ENCODE measurements at places on chromosomes 5 and 9.

GRCh38 chr5:157540707-157541446 is 34.7 kb downstream of the ADAM19 start:
- DNase-seq: peak; percentile 62

GRCh38 chr9:68732405-68733020 is 27.5 kb downstream of the PIP5K1B start:
- no peak for DNase-seq

- DNase-seq: peak; percentile 54
These were observed 19.7 kb downstream of the CAMSAP1 start for GRCh38 chr9:135887585-135888050.

DNA sequence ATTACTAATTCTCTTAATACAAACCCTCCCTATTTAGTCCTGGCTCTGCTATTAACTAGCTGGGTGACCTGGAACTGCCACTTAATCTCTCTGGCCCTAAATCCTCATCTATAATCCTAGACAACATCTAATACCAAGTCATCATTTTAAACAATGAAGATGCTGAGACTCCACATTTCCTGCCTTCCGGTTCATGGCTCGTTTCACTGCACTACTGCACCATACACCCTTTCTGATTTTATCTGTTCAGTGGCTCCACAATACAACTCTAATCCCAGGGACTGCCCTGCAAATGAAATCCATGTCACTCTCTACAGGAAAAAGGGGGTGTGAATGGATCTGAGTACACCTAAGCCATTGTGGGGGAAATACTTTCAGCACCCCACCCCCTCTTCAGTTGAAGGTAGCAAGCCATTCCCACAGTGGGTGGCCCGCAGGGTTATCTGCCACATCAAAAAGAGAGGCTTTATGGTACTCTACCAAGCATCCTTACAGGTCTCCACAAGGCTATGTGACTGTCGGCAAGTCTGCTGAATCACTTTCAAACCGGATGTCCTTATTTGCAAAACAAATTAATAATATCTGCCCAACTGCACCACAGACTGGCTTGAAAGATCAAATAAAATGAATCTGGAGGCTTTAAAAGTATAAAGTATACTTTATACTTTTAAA is 89.5 kb downstream of the EPB41L4A start:
- no peak for DNase-seq

DNA sequence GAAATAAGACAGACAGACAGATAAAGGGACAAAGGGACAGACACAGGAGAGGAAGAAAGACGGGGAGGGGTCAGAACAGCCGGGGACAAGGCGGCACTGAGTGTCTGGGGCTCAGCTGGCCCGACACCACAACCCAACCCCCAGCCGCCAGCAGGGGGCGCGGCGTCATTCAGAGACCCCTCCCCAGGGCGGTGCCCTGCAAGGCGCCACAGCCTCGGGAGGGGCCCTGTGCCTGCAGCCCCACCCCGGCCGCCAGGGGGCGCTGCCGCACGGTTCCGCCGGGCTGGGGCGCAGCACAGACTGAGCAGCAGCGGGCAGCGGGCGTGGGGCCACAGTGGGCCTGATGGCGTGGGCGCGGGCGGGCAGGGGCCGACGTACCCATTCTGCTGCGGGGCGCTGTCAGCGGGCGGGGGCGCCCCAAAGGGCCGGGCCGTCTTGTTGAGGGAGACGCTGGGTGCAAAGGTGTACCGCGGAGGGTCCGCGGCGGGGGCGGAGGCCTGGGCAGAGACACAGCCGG is 5.9 kb downstream of the PDLIM7 start:
- DNase-seq: no peak

GRCh38 chr9:127500399-127500798 is 49.1 kb downstream of the LRSAM1 start:
- DNase-seq: no peak

DNA sequence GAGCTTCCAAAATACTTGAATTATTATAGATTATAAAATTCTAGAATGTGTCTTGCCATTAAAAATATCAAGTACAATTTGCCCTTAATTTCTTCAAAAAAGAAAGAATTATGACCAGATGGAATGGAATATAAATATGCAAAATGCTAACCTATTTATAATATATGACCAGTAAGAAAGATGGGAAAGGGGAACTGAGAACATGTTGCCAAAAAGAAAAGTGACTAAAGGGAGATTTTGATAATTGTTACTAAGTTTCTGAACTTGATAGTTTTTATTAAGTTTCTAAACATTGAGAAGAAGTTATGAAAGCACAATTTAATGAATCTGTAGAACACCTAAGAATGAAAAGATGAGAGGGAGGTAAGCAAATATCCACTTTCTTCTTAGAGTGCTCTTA is 188.4 kb upstream of the NR4A3 start:
- DNase-seq: no peak

All from CD4-positive, alpha-beta T cell treated with Interleukin-12 subunit alpha and Interleukin-12 subunit beta, for 1 hour (primary cell).